ENCODE measurements at places on chromosomes 2 and 18.

DNA sequence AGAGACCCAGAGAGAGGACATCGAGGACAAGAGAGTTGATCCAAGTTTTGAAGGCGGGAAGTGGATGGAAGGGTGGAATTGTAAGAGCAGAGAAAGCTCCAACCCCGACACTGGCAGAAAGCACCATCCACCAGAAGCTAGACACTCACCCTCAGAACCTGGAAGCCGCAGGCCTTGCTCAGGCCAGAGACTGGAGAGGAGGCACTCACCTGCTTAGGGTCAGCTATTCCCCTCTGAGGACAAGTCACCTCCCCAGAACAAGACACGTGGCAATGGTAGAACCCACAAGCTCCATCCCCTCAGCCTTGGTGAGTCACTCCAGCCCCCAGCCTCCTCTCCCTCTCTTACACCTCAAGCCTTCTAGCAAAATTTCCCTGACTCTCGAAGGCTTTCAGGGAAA, 64.9 kb downstream of the STEAP3 start:
- no peak for DNase-seq

DNA sequence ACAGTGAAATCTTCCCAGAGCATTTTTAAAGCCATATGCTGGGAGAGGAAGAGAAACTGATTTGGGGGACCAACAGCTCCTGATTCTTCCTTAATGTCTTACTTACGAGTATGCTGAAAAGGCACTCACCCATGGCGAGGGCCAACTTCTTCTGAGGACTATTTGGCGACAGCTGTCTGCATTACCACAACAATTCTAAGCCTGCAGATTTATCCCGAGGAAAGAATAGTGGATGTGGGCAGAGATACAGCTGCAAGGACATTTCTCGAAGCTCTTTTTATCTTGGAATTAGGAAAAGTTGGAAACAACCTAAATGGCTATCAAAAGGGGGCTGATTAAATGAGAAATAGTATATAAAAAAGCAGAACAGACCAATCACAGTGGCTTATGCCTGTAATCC, 40.3 kb upstream of the FHL2 start:
- no peak for DNase-seq

DNA sequence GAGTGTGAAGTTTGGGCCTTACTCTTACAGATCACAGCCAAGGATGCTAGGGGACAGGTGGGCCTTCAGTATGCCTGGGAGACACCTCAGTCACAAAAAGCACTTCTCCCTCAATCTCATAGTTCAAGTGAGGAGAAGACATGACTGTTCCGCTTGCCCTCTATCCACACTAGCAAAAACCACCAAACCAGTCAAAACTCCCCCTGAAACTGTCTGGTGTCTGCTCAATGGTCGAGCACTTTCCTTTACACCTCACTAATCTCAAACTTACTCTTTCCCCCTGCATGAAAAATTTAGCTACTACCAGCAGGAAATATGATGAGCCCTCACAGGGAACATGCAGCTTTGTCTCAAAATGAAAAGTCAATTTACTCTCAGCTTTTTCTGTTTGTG, 232.2 kb downstream of the TRIB2 start:
- no peak for DNase-seq

- no peak for DNase-seq
These were observed 38.9 kb downstream of the DNMT3A start for GRCh38 chr2:25302758-25303375.

DNA sequence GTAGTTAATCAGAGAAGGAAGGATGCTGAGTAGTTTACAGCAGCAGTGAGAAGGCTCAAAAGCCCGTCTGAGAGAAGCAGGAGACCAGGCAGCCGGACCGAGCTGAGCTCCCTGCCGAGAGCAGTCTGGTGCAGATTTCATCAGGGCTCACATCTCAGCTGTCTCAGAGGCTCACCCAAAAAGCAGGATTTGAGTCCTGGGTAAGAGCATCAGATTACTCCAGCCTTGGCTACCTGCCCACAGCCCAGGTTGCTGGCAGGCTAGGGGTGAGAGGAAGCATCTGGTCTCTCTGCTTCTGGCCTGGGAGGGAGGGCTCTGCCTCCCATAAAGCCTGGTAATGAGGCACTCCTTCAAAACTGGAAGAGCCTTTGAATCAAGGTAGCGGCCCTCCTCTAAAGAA, 140.5 kb downstream of the ST6GAL2 start:
- DNase-seq, result no peak

GRCh38 chr2:236055471-236055870, 112.7 kb downstream of the GBX2 start:
- no peak for DNase-seq

- no peak for DNase-seq
These were observed 62.6 kb upstream of the STK17B start for GRCh38 chr2:196233805-196234475.

- no peak for DNase-seq
These were observed 160.7 kb upstream of the ACAA2 start for GRCh38 chr18:49974079-49974478.

DNA sequence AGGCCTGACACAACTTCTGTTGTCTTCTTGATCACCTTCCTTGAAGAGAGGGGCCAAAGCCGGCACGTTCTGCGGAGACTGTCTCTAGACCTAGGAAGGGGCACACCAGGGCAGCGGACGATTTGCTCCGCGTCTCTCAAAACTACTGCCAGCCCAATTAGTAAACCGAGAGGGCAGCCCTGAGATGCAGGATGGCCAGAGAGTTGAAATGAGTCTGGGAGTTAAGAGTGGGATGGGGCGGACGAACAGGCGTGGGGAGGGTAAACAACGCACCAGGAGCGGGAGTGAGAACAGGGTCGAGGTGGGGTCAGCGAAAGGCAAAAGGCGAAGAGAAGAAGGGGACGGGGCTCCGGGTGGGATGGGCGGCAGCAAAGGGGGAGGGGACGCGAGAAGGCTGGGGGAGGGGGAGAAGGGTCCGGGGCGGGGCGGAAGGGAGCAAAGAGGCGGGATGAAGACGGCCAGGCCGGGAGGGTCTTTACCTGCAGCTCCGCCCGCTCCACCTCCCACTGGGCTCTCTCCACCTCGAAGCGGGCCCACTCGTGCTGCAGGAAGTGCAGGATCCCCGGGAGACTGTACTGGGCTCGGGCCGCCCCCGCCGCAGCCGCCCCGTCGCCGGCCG, 476 bp downstream of the STRN start:
- DNase-seq, result peak; percentile 50

GRCh38 chr2:172038121-172038520, 38.4 kb downstream of the METAP1D start:
- DNase-seq, result no peak

GRCh38 chr2:237222601-237223041, 136.9 kb downstream of the COPS8 start:
- DNase-seq, result no peak

- DNase-seq, result no peak
These were observed 179.6 kb upstream of the SMAD2 start for GRCh38 chr18:48109961-48110493.

DNA sequence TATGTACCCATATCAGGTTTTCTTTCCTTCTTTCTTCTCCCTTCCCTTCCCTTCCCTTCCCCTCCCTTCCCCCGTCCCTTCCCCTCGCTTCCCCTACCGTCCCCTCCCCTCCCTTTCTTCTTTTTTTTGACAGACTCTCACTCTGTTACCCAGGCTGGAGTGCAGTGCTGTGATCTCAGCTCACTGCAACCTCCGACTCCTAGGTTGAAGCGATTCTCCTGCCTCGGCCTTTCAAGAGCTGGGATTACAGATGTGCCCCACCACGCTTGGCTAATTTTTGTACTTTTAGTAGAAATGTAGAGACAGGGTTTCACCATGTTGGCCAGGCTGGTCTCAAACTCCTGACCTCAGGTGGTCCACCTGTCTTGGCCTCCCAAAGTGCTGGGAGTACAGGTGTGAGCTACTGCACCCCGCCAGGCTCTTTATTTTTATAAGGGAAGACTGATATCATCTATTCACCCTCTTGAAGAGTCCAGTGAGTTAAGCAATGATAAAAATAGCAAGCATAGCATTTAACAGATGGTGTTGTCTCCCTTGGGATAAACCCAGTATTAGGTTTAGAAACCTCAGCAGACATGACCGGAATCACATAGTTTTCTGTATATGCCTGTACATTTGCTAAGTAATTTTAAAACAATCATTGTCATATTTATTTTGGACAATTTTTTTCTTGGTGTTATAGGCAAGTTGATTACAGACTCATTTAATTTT, 888.4 kb downstream of the TRIB2 start:
- DNase-seq, result no peak

DNA sequence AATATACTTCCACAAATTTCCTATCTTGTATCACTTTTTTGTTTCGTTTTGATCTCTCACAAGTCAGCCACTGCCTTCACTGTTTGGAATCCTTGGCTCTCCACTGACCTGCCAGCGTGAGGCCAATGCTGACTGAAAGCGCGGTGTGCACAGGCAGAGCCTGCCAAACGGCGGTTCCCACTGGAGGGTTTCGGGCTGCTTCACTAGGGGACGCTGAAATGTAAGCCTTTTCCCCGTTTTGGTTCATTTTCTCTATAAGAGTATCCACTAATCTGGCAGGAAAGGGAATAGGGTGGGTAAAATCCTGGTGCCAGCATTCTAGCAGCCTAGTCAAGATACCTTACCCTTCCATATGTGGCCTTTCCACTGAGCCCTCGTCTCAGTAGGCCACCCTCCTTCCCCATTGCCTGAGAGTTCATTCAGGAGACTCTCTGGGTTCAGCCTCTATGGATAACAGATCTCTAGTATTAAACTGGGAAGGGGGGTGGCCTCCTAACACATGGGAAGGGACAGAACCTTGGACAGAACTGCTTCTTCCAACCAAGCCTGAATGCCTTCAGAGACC, 91.5 kb downstream of the DYM start:
- DNase-seq, result peak; percentile 1

DNA sequence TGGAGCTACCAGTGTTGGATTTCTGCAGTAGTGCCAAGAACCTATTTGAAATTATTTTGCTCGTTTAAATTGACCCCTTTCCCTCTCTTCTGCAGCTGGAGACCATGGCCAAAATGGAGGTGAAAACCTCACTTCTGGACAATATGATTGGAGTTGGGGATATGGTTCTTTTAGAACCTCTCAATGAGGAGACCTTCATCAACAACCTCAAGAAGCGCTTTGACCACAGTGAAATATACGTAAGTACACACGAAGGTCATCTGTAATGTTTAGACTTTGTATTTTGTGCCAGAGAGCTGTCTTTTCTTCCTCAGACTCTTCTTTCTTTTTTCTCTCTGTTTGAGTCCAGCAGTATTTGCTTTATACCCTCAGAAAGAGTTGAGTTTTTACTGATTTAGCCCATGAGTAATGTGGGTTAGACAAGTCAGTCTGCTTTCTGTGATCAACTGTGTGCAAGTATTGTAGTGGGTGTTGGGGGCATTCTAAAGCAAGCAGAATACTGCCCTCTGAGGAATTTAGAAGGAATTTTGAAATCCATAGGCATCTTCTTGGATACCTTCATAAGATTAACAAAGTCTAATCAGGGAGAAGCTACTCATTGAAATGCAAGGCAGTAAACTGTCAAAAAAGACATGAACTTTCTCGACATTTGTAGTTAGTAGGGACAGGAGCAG, 31.7 kb downstream of the MYO1B start:
- no peak for DNase-seq

DNA sequence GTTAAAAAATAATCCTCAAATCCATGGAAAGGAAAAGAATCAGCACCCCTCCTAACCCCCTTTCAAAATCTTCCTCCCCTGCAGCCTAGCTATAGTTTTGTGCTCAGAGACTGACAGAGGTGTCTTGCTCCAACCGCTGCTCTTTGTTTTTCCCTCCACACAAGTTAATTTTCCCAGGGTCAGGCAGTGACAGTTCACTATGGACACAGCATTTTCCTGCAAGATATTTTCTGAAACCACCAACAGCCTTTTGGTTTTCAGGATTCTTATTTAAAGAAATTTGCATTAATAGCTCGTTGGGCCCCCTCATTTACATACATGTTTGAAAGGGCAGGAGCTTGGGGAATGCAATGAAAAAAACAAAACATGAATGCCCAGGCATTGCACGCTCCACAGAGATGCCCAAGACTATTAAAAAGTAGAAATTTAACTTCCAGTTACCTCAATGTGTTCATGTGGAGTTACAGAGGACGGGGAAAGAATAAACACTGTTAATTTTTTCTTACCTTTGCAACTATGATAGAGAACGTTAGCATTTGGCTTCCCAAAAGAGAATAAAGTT, 71.4 kb upstream of the CXCR4 start:
- DNase-seq, result no peak

DNA sequence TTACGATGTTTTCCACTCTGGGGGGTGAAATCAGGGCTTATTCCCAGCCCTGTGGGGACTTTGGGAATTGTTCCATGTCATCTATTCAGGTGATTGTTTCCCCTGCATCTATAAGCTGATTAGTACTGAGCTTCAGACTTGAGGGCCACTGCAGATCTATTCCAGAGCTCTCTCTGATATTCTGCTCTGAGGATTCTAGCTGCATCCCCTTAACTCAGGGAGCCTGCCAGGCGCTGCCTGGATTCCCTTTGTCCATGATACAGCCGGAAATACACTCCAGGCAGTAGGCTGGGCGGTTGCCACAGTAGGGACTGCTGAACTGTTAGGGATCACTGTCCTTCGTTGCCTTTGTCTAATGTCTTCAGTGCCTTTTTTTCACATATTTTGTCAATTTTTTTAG, 31.3 kb downstream of the PTRHD1 start:
- no peak for DNase-seq

DNA sequence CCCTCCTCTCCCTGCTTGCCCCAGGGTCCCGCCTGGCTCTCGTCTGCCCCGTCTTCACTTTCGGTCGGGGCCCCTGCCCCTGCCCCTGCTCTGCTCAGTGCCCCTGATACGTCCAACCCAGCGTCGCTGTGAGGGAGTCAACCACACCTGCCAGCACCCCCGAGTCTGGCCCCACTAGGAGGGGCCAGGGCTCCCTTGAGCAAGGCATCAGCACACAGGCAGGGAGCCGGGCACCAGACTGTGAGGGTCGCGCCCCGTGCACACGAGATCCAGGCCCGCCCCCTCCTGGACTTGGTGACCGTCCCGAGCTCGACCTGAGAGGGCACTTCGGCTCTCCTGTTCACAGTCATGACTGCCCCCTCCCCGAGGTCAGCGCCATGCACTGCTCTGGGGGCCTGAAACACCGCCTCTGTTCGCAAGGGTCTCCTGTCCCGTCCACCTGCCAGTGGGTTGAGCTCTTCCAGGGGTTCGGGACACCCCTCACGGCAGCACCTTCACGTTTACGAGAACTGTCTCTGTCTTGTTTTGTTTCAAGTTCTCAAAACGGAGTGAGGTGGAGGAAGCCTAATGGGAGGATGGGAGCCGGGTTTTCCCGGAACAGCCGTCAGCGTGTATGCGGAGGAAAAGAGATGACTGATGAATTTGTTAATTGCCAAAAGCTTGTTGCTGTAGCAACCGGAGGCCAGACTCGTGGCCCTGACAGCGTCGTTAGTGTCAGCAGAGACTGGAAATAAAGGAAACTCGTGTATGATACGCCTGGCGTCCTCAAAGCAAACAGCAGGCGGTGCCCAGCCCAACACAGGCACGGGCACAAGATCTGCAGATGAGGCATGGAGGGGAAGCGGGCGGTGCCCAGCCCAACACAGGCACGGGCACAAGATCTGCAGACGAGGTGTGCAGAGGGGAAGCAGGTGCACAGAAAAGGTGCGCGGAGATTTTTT, 48.2 kb upstream of the KCNG2 start:
- no peak for DNase-seq

Data from RWPE1 (cell line).